ENCODE measurements at places on chromosomes 7 and 10.

DNA sequence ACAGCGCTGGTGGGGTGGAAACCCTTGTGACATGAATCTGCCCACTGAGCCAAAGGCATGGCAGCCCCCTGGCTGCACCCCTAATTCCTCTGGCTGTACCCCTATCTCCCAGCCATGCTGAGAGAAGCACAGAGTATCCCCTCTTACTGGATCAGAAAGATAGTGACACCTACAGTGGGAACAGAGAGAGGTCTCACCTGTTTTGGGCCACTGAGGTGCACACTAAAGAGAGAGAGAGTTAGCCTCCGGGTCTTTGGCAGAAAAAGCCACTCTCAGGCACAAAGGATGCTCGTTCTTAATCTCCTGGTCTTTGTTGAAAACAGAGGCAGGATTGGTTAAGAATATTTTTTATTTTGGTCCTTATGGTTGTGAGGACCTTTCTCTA, 11.3 kb downstream of the TSPAN14 start:
- no peak for DNase-seq

DNA sequence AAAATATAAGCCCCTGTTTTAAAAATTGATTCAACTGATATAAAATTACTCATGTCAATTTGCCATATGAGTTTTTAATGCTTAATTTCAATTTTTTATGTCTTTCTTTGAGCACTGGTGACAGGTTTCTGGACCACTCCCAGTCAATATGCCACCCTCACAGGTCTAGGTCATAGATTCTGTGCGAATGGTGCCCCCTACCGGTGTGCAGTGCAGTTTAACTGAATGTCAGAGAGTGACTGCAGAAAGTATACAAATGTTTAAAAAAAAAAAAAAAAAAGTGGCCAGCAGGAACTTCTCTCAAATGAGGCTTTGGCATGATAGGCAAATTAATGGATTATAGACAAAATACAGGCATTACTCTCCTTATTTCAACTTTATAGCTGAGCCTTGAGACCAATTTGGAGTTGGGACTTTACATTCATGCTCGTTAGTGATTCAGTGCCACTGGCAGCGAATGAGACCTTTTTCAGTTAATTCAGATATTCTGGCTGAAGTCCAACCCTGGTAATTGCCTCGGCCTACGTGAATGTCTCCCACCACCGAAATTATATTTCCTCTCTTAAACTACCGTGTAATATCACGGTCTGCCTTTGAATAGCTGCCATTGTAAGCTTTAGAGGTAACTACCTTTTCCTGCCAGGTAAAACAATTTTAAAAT, 427.6 kb downstream of the PHTF2 start:
- DNase-seq, result peak; percentile 53

- DNase-seq, result no peak
These were observed 152.4 kb upstream of the LAMB4 start for GRCh38 chr7:108282427-108282996.

DNA sequence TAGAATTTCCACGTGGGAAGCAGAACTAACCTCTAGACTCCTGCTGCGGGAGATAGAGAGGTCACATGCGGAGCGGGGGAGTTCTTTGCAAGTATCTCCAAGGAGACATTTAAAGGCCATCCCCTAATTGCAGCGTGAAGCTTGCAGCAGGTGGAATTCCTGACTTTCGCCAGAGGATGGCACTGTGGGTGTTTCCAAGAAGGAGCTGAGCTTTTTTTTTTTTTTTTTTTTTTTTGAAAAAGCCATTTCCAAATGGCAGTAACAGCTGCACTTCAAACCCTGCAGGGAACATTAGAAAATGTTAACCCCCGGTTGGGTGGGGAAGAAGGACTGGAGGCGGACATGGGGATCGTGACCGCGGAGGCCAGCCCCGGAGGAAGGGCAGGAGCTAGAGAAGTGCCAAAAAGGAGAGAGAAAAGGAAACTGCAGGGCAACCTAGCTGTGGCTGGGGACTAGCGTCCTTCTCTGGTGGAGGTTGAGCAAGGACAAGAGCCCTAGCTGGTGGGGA, 487.7 kb downstream of the TYW1 start:
- peak; percentile 41 for DNase-seq

- peak; percentile 65 for DNase-seq
These were observed 1.7 kb downstream of the PGAM1 start for GRCh38 chr10:97427571-97428179.

DNA sequence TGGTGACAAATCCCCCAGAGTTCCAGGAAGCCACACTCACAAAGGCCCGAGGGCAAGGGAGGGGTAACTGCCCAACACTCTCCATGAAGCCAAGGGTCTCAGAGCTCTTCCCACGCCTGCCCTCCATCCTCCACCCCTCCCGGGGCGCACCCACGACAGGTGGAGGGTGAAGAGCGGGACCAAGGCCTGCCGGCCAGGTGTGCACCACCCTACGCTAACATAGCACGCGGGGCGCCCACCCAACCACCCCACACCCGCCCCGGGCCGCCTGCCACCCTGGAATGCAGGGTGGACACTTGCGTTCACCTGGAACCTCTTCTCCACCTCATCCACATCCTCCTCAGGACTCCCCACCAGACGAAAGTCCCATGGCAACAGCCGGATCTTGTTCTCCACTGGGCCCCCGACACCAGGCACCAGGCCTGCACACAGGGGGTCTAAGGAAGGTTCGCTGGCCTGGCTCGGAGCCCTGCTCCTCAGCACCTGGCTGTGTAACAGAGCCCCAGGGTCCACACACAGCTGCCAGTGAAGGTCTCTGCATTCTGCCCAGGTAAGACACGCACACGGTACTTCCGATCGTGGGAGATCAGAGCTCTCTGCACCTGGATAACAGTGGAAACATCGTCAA, 32.7 kb downstream of the MAD1L1 start:
- no peak for DNase-seq

DNA sequence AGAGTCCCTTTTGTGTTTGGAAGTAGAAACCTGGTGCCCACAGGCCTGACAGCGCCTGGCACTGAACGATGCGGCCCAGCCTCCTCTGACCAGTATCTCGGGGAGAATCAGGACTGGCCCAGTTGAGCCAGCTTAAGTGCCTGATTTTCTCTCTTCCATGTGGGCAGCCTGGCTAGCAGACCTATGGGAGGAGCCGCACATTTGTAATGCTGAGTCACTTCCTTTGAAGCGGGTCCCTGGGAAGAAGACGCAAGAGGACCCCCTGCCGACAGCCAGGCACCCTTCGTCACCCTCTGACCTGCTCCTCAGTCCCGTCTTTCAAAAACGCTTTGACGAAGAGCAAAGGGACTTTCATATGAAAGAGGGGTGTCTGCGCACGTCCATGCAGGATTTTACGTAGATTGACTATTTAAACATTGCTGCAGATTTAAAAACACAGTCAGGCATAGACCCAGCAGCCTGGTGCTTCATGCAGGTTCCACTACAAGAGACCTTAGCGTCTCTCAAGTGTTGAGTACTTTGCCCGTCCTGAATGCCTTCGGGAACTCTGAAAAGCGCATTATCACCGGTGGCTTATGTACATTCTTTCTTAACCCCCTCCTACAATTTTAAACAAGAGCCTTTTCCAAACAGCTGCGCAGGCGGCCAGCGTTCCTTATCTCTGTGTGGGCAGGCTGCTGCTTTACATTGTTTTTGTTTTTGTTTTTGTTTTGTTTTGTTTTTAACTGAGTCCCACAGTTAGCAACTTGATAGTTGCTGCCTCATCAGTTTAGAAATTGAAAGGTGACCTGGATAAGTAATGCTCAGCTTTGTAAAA, 36.5 kb upstream of the AP5Z1 start:
- peak; percentile 91 for DNase-seq

- DNase-seq, result peak; percentile 52
These were observed 70.9 kb downstream of the HHEX start for GRCh38 chr10:92760609-92761008.

GRCh38 chr7:133481676-133482075, 228.8 kb downstream of the EXOC4 start:
- peak; percentile 72 for DNase-seq

GRCh38 chr10:30502266-30503060, 68.5 kb downstream of the MAP3K8 start:
- peak; percentile 60 for DNase-seq

DNA sequence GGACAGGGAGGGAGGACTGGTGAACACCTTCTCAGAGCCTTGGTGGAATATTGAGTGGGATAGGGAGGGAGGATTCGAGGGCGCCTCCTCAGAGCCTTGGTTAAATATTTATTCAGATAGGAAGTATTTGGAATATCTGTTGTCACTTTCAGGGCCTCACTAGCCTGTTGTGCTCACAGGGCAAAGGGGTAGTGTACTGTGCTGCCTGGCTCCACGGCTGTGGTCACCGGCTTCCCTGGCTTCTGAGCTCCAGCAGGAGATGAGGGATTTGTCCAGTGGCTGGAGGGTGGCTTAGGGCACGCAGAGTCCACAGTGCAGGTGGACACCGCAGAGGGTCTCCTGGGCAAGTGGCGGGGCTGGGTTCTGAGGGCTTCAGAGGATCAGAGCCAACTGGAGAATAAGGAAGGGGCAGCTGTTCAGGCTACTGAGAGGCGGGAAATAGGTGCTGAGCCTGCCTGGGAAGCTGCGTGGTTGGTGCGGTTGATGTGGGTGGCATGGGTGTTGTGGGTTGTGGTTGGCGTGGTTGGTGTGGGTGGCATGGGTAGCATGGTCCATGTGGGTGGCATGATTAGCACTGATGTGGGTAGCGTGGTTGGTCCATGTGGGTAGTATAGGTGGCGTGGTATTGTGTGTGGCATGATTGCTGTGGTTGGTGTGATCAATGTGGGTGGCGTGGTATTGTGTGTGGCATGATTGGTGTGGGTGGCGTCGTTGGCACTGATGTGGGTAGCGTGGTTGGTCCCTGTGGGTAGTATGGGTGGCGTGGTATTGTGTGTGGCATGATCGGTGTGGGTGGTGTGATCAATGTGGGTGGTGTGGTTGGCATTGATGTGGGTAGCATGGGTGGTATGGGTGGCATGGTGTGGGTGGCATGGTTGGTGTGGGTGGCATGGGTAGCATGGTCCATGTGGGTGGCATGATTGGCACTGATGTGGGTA, 16.7 kb downstream of the INPP5A start:
- no peak for DNase-seq

GRCh38 chr7:3218411-3219225, 82.4 kb upstream of the SDK1 start:
- DNase-seq, result no peak

Data from EL (cell line).